Activated CD8-positive, alpha-beta memory T cell treated with anti-CD3 and anti-CD28 coated beads, Interleukin-2, amount 50 U/mL, for 48 hours (primary cell): ENCODE measurements at places on chromosomes 3 and 15.

GRCh38 chr3:17195192-17195611 lies 310.4 kb downstream of the PLCL2 start:
- DNase-seq: no peak

DNA sequence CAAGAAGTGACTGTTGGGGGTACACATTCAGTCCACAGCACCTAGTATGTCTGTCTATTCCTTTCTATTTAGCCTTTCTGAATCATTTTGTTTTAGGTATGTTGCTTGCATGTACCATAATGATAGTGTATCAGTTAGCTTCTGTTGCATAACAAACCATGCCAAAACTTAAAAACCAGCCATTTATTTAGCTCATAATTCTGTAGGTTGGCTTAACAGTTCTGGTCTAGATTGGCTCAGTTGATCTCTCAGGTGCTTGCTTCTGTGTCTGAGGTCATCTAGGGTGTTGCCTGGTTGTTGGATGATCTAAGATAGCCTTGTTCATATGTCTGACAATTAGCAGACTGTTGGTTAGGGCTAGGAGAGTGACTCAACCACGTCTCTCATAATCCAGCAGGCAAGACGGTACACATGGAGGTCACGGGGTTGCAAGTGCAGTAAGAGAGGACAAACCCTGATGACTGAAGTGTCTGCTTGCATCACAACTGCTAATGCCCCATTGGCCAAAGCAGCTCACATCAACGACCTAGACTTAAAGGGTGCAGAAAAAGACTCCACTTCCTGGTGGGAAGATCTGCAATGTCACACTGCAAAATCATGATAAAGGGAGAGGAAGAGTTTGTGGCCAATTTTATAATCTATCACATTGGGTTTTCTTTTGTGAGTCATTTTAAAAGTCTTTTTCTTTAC lies 6.8 kb upstream of the PDCD6IP start:
- no peak for DNase-seq

DNA sequence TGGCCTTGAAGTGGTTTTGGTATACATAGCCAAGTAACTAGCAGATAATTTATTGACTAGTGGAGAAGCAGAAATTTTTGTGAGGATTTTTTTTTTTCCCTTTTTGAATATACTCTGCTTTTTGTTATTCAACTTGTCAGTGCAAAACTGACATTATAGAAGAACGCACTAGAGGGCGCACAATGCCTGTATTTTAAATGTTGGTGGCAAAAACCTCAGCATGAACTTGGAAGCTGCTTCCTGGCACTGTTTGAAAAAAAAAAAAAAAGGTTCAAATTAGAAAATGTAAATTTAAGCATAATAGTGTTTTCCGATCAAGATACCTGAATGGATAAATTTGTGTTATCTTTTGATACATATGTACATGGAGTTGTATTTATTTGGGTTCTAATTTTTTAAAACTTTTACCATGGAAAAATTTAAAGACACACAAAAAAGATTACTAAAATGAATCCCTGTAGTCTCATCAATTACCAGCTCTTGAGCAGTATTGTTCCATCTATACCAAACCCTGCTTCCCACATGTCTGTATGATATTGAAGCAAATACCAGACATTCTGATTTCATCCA lies 56.0 kb downstream of the SLC25A26 start:
- DNase-seq: no peak

DNA sequence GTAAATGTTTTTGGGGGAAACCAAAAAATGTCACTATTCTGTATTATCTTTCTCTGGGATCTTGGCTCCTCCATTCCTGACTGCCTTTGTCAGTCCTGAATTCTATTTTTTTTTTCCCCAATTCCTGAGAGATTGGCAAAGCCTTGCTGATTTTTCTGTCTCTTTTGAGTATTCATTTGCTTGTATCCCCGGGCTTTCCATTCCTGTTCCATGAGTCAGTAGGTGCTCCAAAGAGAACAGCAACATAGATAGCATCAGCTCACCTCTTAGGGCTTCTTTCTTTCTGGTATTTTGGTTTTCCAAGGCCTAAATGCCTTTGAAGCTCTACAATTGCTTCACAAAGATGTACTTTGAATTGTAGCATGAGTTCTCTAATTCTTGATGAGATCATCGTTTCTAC lies 271.7 kb upstream of the LRRC3B start:
- no peak for DNase-seq

- DNase-seq: no peak
These were observed 202.6 kb downstream of the PDCD6IP start for GRCh38 chr3:34001022-34001421.

DNA sequence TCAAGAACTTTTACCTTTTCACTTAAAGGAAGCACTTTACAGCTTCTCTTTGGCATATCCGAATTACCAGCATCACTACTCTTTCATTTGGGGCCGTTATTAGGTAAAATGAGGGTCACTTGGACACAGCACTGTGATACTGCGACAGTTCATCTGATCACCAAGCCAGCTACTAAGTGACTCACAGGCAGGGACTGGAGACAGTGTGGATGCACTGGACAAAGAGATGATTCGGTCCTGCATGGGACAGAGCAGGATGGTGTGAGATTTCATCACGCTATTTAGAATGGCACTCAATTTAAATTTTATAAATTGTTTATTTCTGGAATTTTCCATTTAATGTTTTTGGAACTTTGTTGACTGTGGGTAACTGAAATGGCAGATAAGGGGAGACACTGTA lies 166.9 kb upstream of the IL12A start:
- DNase-seq: no peak

DNA sequence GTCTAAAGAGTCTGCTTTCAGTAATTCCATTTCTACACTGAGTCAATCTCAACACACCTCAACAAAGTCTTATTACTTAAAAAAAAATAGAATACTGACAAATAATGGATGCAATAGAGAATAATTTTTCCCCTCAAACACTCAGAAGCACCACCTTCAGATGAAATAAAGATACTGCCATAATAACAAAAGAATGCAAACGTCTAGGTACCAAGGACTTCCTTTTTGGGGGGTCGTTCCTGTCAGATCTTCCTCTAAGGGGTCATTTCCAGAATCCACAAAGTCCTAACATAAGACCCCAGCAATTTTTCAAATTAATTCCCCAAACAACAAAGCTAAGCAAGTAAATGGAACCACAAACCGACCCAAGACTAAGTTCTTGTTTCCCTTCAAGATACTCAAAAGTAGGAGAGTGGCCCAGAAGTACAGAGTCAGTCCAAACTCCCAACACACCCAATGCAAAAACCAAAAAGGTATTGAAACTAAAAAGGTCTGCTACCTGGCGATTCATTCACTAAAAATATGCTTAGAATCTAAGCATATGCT lies 1.3 kb downstream of the RYK start:
- DNase-seq: no peak

GRCh38 chr3:43512754-43513404 lies 108.9 kb downstream of the ANO10 start:
- no peak for DNase-seq
